Activated CD8-positive, alpha-beta memory T cell treated with anti-CD3 and anti-CD28 coated beads for 1 hour (primary cell): ENCODE measurements at places on chromosomes 4 and X.

GRCh38 chr4:188466001-188466400, 326.8 kb downstream of the TRIML1 start:
- DNase-seq, result no peak

DNA sequence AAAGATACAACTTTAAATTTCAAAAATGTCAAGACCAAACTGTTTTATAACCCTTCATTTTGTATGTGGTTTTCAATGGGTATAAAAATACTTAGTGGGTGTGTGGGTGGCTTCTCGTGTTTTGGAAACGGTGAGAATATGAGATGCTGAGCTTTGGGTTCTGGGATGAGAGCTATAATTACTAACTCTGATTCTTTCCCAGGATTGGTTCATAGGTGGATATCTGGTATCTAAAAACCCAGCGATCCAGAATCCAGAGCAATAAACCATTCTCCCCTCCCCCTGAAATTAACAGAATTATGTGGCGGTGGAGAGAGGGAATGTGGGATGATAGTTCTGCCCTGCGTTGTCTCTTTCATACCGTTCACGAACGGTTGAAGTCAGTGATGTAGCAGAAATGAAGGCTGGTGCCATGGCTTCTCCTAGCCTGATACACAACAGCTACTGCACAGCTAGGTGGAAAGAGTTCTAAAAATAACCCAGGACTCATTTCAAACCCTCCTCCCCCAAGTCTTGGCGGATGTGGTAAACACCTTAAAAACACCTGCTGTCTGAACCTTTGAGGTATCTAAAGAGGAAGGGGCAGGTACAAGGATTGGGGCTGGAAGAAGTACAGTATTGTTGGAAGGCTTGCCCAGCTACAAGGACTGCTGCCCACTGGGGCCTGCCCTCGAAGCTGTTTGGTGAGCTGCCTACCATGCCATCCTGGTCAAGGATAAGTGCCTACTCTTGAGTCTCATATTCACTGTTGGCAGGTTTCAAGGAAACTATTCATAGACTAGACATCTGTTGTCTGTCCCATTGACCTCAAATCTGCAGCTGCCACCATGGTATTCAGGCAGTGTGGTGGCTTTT, 44.5 kb downstream of the SEPTIN11 start:
- DNase-seq, result no peak

- no peak for DNase-seq
Observed at GRCh38 chr4:156738766-156739165, 232.8 kb downstream of the PDGFC start.

DNA sequence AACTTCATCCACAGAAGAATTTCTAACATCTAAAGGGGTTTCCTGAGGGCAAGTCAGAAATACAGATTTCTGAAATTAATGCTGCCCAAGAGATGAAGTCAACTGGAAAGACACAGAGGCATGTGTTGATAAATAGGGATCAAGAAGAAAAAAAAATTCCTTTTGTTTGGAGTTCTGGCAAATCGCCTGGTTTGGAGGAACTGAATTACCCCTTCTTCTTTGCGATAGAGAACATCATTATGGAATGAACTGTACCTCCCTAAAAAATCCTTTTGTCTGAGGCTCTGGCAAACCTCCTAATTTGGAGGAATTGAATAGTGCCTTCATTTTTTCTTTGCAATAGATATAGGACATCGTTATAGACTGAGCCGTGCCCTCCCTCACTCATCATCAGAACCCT, 200.9 kb downstream of the DHRSX start:
- DNase-seq, result no peak
